Activated CD8-positive, alpha-beta memory T cell treated with anti-CD3 and anti-CD28 coated beads for 1 hour (primary cell): ENCODE measurements at places on chromosomes 11 and 22.
A peak's percentile ranks its signal among the peaks of the same experiment; 100 is the strongest.

DNA sequence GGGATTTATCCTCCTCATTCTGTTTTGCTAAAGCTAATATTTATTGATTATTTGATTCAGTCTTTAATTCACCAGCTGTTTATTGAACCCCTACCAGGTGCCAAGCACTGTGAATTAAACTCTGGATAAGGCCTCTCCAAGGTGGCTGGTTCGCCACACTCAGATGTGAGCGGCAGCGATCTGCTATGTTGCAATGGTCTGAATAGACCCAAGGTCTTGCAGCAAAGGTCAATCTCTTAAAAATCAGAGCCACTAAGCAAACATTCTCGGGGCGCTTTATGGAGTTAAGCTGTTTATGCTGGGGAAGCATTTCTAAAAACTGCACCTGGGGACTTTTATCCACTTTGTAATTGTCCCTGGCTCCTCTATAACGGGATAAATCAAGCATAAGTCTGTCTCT lies 10.5 kb upstream of the TSPAN18 start:
- DNase-seq, result no peak

DNA sequence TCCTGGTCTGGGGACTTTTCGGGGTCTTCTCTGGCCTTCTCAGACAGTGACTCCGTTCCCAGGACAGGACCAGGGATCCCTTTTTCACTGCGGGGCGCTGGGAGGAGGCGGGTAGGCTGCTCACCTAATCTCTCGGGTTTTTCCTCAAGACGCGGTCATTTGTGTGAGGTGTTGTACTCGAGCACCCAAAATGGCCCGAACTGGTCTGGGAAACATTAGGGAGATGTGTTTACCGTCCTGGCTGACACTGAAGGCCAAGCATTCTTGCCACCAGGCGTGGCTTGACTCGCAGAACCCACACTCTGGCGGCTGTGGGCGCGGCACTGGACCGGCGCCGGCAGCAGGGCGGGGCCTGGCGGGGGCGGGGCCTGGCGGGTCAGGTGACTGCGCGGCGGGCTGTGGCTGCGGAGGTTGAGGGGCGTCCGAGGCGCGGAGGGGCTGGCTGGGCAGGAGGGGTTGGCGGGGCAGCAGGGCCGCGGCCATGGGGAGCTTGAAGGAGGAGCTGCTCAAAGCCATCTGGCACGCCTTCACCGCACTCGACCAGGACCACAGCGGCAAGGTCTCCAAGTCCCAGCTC lies at the start of gene SWAP70:
Gene SWAP70, plus strand, starts transcription at position 379 of the 577 bp plus-strand sequence. Its CDS starts 103 bp downstream, at position 482.
- DNase-seq, result no peak

GRCh38 chr11:66335531-66336233 lies 552 bp downstream of the RIN1 start:
- DNase-seq, result no peak

- DNase-seq, result no peak
These were observed 3.5 kb downstream of the CABP2 start for GRCh38 chr11:67519726-67520125.

GRCh38 chr11:19995145-19995544 lies 165.1 kb downstream of the DBX1 start:
- no peak for DNase-seq

DNA sequence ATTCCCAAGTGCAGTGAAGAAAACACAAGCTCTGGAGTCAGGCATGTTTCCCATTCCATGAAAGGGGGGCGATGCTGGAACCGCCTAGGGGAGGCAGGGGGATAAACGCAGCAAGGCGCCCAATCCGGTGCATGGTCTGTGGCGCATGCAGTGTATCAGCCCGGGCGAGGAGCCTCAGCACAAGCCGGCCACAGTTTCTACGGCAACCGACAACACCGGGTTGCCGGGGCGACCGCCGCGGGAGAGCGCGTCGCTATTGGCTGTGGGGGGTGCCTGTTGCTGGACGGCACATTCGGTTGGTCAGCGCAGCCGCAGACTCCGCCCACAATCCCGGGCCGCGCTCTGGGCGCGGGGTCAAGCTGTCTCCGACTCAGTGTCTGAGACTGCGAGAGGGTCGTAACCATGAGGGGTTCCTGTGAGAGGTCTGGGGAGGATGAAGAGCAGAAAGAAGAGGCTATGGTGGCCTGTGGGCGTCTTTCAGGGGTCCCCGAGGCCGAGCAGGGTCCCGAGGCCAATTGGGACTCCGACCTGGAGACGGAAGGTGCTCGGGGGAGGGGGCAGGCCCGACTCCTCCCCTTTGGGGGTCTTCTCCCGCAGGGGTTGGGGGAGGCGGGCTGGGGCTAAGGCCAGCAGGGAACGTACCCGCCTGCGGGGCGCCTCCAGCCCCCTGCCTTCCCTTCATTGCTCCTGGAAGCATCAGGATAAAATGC lies at the start of gene LRRC74B:
Gene LRRC74B, plus strand, starts transcription at position 362 of the 710 bp plus-strand sequence. Its CDS starts 41 bp downstream, at position 403.
- DNase-seq, result peak; percentile 58

GRCh38 chr11:10993640-10994039 lies 135.8 kb upstream of the ZBED5 start:
- no peak for DNase-seq

GRCh38 chr11:79857377-79858214 lies 416.8 kb upstream of the TENM4 start:
- no peak for DNase-seq

GRCh38 chr11:62958547-62959421 lies 26.0 kb downstream of the SLC22A6 start:
- DNase-seq, result no peak

- DNase-seq, result no peak
These were observed 1.6 kb downstream of the CD59 start for GRCh38 chr11:33734441-33735270.
